ENCODE measurements at places on chromosomes 5 and 9.

DNA sequence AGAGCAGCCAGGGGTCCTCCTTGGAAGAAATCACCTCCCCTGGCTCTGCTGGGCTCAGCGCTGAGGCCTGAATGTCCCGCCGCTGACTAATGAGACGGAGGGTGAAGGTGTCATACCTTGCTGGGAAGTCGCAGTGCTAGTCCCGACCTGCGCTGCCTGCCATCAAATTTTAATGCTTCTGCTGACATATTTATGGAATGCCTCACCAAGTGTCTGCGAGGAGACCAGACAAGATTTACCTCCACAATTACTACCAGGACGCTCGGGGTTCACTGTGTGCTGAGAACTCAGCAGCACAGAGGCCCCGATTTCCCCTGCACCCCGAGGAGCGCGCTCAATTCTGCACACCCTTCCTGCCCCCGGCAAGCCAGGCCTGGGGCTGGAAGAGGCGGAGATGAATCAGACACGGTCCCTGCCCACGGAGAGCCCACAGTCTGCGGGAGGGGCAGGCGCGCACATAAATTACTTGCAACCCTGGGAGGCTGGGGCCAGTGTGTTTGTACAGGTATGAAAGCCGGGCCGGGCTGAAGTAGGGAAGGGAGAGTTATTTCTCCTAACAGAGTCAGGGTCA, 175.2 kb downstream of the PAX5 start:
- H3K27ac ChIP-seq: no peak overlapping the region
- H3K4me1 ChIP-seq: peaks cover 4% of the 10 kb centered on the region
- H3K36me3 ChIP-seq: peaks cover 3% of the 10 kb centered on the region
- no peak for DNase-seq
- H3K4me3 ChIP-seq: no peak overlapping the region
- no peaks in the 10 kb centered on the region for H3K27me3 ChIP-seq

DNA sequence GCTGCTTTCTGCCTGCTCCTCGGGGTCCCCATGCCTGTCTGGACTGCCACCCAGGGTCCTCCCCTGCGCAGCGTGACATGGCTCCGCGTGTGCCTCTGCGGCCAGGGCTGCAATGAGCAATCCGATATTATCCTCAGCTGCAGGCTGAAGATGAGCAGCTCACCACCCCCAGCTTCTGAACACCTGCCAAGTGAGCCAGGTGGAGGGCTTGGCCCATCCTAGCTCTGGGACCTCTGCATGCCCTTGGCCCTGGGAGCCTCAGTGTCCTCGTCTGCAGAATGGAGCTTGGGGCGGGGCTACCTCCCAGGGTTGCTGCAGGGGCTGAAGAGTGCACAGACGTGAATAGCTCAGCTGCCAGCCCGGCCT, 4.1 kb upstream of the MYMK start:
- DNase-seq: no peak
- no peak overlapping the region for H3K4me3 ChIP-seq
- peaks cover 9% of the 10 kb centered on the region for H3K27me3 ChIP-seq
- no peak overlapping the region for H3K27ac ChIP-seq

DNA sequence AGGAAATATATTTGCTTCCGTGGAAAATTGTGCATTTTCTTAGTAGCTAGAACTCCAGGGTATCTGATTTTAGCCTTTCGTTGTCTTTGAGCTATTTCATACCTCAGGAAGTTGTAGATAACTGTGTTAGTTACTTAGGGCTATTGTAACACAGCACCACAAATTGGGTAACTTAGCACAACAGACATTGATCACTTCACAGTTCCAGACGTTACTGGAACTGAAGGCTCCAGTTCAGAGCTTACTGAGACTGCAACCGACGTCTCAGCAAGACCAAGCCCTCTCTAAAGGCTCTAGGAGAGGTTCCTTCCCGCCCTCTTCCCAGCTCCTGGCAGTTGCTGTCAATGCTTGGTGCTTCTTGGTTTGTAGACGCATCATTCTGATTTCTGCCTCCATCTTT, 17.7 kb upstream of the ANKRD33B start:
- H3K27ac ChIP-seq: no peak overlapping the region
- peaks cover 7% of the 10 kb centered on the region for H3K4me1 ChIP-seq
- H3K4me3 ChIP-seq: no peak overlapping the region
- H3K27me3 ChIP-seq: no peaks in the 10 kb centered on the region
- DNase-seq: no peak

- H3K4me1 ChIP-seq: peaks cover 15% of the 10 kb centered on the region
- H3K27me3 ChIP-seq: no peaks in the 10 kb centered on the region
- H3K36me3 ChIP-seq: no peaks in the 10 kb centered on the region
- no peak overlapping the region for H3K4me3 ChIP-seq
- DNase-seq: no peak
Observed at GRCh38 chr9:93621922-93622321, 45.5 kb downstream of the PHF2 start.

- H3K27me3 ChIP-seq: peaks cover 7% of the 10 kb centered on the region
- DNase-seq: no peak
- peaks cover 18% of the 10 kb centered on the region for H3K4me1 ChIP-seq
Observed at GRCh38 chr9:129435988-129436717, 184.7 kb downstream of the C9orf50 start.
